ENCODE measurements at places on chromosomes 1 and 21.

GRCh38 chr1:185556561-185556960 is 177.6 kb upstream of the HMCN1 start:
- DNase-seq, result no peak

- no peak for DNase-seq
Observed at GRCh38 chr1:233061265-233061664, 110.9 kb downstream of the NTPCR start.

- DNase-seq, result peak; percentile 68
Observed at GRCh38 chr1:41362749-41363590, 1.7 kb downstream of the FOXO6 start.

DNA sequence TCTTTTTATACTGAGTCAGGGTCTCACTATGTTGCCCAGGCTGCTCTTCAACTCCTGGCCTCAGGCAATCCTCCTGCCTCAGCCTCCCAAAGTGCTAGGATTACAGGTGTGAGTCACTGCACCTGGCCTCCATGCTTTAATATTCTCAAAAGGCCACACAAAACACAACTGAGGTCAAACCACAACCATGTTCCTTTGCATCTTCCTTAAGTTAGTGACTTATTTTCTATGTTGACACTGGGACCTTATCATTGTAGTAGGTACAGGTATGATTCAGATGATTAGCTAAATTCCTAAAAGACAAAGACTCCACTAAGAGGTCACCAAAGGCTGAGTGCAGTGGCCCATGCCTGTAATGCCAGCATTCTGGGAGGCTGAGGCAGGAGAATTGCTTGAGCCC is 131.9 kb upstream of the ATP1B1 start:
- DNase-seq, result no peak

DNA sequence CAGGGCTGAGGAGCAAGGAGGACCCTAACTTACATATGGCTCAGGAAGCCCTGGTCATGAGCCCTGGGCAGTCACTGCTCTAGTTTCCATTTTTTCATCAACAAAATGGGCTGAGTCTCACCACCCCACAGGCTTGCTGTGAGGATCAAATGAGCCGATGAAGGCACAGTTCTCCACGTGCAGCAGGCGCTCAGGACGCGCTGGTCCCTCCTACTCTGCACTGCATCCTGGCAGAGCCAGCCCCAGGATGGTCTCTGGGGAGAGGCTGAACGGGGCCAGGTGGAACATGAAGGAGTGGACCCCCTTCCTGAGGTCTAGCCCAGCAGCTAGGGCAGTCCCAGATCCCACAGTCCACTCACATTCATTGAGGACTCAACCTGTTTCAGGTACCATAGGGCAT is 349.3 kb downstream of the PTPRU start:
- no peak for DNase-seq

Data from kidney (tissue), 22 donors.